NCI-H2081 (cell line): ENCODE measurements at places on chromosomes 5 and 9.

DNA sequence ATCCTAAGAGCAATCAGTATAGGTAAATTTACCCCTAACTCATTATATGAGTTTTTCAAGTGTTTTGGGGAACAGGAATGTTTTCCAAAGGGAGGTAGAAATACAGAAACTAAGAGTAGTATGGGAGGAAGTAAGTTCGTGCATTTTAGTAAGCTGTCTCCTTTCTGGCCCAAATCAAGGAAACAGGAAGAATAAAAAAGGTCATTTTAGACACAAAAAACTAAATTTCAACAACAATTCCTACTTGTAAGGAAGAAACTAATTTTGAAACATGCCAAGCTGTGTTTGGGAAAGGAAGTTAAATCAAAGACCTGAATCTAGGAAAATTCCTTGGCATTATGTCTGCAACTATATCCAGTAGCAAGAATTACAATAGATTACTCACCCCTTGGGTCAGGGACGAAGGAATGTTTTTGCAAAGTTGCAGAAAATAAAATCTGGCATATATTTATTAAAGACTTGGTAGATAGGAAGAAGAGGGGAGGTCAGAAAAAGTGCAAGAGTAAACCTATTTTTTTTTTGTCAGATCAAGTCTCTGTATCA, 6.5 kb upstream of the RPS6 start:
- DNase-seq: no peak

DNA sequence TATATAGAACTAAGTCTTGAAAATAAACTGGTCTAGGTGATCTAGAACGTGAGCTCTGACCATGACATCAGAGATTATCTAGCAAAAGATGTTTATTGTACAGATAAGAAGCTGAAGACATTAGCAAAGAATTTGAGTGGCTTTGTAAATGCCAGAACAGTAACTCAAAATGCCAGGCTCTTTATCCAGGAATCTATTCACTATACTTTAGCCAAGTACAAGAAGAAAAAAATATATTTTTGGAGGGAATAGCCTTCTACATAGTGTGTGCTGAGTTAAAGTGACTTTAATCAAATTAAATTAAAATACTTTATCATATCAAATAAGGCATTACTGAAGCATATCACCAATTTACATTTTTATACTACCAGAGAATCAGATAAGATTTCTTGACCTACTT, 132.6 kb upstream of the ITGA1 start:
- no peak for DNase-seq

DNA sequence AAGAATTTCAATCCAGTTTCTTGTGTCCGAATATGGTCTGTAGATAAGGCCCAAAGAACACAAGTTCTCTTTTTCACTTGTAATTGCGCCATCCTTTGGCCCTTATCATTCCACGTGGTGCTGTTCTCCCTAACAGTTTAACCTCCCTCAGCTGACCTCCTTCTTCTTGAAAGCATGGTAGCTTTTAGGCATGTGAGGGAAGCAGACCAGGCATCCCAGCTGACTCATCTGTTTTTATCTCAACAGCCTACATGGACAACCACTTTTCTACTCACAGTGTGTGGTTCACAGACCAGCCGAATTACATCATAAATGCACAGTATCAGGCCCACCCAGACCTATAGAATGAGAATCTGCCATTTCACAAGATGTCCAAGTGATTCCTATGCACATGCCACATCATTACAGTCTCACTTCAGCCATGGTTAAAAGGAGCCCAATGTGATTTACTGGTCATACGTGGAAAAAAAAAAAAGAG, 26.9 kb upstream of the PLIN2 start:
- DNase-seq: no peak

- DNase-seq: no peak
Observed at GRCh38 chr9:121620777-121621449, 30.5 kb upstream of the DAB2IP start.

GRCh38 chr5:132414634-132415378, 45.3 kb downstream of the SLC22A5 start:
- DNase-seq: no peak

GRCh38 chr9:76316069-76316468, 78.2 kb downstream of the RFK start:
- DNase-seq: no peak

DNA sequence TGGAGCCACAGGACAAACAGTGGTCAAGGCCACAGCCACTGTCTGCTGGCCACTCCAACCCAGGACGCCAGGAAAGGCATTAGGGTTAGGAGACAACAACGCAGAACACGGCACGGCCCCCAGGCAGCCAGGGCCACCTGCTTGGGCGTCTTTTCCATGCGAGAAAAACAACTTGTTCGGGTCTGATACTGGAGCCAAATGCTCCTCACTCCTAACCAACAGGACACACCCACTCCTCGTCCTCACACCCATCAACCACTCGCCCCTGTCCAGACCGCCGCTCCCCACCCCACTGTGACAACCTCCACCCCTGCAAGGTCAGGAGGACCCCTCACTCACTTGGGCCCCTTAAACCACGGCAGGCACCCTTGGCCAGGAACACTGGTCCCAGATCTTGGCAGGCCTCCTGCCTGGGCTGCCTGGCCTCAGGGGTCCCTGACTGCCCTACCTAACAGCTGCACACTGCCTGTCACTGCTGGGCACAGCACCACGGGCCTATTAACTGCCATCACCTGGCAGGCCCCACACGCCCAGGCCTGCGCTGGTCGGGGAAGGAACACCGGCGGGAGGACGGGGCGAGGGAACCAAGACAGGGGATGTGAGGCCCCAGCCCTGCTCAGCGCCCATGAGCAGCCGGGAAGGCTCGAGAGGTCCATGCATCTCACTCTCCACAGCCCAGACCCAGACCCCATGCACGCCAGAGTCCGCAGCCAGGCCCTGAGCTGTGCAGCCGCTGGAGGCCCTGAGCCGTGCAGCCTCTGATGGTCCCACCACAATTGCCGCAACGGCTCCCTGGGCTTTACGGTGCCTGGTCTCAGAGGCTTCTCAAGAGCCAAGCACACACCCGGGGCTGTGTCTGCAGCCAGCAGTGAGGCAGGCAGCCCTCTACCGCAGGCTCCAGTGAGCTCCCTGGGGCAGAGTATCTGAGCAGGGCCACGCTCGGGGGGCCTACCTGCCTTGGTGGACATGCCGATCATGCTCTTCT, 13.8 kb downstream of the CLPTM1L start:
- no peak for DNase-seq

DNA sequence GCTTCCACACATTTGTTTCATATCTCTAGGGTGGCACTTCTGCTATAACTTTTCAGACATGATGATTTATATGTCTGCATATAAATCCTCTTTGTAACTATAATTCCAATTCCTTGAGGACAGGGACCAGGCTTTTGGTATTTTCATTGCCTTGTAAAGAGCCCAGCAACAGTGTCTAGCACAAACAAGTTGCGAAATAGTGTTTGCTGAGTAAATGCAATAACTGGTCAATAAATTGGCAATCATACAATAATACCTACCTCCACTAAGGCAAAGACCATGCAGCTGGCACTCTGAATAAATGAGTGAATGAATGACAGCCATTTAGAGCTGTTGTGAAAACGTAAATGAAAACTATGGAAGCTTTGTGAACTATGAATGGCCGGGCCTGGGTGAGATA, 564.0 kb upstream of the ZNF462 start:
- no peak for DNase-seq

DNA sequence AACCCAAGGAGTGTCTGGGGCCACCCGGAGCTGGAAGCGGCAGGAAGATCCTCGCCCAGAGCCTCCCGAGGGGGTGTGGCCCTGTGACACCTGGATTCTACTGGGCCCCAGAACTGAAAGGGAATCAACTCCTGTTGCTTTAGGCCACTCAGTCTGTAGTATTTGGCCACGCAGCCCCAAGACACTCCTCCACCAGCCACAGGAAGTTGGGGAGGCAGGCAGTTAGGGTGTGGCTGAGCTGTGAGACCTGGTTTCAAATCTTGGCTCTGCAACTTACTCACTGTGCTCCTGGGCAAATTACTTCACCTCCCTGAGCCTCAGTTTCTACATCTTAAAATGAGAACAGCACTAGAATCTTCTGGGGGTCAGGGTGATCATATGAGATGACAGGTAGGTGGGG, 119.8 kb upstream of the PPP1R26 start:
- DNase-seq: no peak

GRCh38 chr5:44691802-44692201, 116.9 kb upstream of the MRPS30 start:
- DNase-seq: no peak

GRCh38 chr5:91020065-91020800, 362.9 kb downstream of the ARRDC3 start:
- DNase-seq: no peak

DNA sequence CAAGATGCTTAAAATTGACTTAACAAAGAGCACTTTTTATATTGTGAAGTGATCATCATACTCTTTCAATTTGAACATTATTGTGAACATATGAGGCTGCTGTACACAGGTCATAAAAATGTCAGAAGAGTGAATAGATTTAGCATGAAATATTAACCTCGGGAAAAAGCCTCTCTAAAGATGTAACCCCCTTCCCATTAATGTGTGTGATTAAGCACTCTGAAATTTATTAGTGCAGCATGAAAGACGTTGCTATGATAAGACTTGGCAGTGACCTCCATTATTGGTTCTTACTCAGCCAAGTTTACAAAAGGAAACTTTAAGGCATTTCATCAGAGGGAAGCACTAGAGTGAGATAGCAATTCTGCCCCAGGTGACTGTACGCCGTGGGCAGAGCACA, 326.5 kb downstream of the NTRK2 start:
- no peak for DNase-seq

DNA sequence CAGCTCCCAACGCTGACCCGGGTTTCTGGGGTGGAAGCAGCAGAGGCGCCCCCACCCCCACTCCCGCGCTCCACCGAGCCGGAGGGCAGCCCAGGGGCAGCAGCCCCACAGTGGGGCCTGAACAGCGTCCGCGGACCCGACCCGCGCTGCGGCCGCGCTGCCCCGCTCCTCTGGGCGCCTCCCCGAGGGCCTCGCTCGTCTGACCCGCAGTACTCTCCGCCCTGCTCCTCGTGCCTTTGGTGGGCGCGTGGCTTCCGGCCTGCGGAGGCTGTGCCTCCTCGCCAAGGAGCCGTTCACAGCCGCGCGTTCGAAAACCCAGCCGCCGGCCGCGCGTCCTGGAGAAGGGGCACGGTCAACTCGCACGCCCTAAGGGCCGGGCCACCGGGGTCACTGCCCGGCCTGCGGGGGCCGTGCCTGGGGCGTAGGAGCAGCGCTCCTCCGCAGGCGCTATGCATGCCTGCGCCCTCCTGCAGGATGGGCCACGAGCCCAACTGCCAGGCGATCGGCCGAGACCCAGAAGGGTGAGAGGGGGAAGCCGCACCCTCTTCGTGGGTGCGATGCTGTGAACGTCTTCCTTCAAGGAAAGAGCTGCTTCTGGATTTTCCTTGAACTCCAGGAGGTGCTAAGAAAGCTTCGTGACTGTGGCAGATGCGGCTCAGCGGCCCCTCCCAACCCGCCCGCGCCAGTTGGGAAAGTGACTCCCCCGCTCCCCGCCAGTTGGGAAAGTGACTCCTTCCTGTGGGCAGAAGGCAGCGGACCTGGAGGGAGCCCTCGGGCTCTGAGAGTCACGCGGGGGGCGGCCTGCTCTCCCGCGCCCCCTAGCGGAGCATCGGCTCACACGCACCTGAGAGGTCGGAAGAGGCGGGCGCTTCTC, 82.7 kb downstream of the HSD17B3 start:
- DNase-seq: no peak

DNA sequence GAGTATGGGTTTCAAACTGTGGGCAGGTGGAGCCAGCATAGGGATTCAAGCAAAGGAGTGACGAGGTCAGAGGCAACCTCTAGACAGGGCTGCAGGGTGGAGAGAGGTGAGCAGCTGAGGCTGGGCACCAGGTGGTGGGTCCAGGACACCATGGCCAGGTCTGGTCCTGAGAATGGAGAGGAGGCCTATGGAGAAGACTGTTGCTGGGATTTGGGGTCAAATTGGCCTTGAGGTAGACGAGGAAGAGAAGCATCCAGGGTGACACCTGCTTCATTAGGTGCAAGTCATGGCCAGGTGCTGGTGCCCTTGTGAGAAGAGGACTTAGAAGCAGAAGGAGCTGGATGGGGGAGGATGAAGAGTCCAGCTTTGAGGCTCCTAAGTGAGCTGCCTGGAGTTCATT, 99.6 kb downstream of the NSG2 start:
- no peak for DNase-seq

DNA sequence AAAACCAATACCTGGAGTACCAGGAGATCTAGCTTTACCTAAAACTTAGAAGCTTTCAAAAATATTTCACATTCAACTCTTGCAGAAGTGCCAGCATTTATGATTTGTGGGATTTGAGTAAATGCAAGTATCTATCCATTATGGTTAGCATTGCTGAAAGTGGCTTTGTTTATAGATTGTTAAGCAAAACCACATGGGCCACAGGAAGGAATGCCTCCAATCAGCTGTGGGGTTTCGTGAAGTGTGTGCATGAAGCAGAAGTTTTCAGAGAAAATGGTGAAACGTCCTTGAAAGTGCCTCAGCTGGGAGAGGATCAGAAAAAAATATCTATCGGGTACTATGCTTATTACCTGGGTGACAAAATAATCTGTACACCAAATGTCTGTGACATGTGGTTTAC, 4.2 kb downstream of the LECT2 start:
- DNase-seq: no peak

DNA sequence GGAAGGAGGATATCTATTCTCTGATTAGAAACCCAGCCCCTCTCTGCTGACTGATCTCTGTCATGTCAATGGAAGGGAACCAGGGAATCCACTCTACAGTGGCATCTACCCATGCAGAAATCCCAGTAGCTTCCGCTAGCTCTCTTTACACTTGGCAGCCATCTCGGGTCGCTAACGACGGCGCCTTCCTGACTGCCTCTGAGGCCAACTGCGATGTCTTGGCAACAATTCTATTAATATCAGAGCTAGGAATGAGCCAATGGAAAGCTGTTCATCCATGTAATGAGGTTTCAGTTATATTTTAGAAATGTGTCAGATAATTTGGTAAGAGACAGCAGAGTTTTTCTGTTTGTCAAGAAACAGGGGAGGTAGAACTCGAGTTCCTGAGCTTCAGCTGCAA, 67.6 kb upstream of the ATP10B start:
- no peak for DNase-seq

- DNase-seq: no peak
Observed at GRCh38 chr9:115717298-115717697, 436.3 kb upstream of the PAPPA start.

GRCh38 chr9:34744295-34745221, 34.6 kb upstream of the CCL21 start:
- DNase-seq: no peak

- DNase-seq: no peak
Observed at GRCh38 chr5:50965654-50966375, 299.4 kb downstream of the PARP8 start.

DNA sequence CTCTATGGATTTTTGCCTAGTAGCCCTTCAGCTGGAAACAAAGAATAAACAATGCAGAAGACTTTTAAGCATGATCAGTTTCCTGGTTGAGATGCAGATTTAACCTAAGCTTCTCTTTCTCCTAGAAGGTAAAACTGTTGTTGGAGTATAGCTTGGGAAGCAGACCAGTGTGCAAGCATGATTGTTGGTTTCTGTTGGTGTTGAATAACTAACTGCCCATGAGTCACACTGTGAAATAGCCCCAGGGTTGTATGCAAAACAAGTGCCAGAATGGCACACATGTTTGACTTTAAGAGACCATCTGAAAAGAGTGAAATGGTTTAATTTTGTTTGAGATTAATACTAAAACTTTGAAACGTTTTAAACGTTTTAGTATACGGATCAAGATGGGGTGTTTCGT, 227.1 kb downstream of the ARHGEF28 start:
- DNase-seq: peak; percentile 14
